ENCODE measurements at places on chromosomes 1 and 21.

GRCh38 chr1:205088341-205088740, 4.1 kb upstream of the TMEM81 start:
- no peak for DNase-seq

GRCh38 chr1:238377280-238377919, 486.7 kb upstream of the ZP4 start:
- no peak for DNase-seq

GRCh38 chr1:111707906-111708305, 31.3 kb downstream of the INKA2 start:
- no peak for DNase-seq

DNA sequence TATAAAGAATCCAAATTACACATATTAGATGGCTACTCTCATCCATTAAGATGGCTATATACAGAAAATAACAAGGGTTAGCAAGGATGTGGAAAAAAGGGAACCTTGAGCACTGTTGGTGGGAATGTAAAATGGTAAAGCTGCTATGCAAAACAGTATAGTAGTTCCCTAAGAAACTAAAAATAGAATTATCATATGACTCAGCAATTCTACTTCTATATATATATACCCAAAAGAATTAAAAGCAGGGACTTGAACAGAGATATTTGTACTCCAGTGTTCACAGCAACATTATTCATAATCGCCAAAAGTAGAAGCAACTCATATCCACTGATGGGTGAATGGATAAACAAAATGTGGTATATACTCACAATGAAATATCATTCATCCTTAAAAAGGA, 126.1 kb downstream of the KCNH1 start:
- DNase-seq, result no peak

- no peak for DNase-seq
Observed at GRCh38 chr1:203520315-203520714, 26.4 kb downstream of the OPTC start.

- no peak for DNase-seq
Observed at GRCh38 chr1:234208791-234209190, 164.5 kb upstream of the COA6 start.

DNA sequence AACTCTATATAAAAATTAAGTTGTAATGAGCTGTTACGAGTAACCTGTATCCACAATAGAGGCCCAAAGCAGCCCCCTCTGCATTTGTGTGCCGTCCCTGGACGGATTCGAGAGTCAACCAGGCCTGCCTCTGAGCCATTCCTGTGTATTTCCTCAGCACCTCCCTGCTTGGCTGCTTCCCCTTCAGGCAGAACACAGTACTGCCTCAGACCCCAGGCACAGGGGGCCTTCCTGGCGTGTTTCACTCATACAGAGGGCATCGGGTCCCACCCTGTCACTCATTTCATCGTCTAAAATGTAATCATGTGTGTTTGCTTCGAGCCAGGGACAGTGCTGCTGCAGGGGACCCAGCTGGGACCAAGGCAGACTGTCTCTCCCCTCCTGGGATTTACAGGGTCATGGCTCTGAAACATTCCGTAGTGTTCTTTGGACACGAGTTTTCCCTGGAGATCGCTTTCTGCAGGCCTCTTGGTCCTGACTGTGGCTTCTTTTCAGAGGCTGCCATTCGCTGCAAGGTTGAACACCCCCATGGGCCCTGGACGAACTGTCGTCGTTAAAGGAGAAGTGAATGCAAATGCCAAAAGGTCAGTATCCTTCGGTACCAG, 19.4 kb downstream of the LGALS8 start:
- no peak for DNase-seq

- DNase-seq, result no peak
Observed at GRCh38 chr1:107141491-107142126, 770 bp downstream of the NTNG1 start.

GRCh38 chr21:34796518-34797200, 127.9 kb downstream of the CLIC6 start:
- DNase-seq, result no peak

GRCh38 chr1:11788549-11789053, 17.2 kb downstream of the MTHFR start:
- no peak for DNase-seq

GRCh38 chr1:78918157-78918556, 88.4 kb downstream of the ADGRL4 start:
- DNase-seq, result no peak

DNA sequence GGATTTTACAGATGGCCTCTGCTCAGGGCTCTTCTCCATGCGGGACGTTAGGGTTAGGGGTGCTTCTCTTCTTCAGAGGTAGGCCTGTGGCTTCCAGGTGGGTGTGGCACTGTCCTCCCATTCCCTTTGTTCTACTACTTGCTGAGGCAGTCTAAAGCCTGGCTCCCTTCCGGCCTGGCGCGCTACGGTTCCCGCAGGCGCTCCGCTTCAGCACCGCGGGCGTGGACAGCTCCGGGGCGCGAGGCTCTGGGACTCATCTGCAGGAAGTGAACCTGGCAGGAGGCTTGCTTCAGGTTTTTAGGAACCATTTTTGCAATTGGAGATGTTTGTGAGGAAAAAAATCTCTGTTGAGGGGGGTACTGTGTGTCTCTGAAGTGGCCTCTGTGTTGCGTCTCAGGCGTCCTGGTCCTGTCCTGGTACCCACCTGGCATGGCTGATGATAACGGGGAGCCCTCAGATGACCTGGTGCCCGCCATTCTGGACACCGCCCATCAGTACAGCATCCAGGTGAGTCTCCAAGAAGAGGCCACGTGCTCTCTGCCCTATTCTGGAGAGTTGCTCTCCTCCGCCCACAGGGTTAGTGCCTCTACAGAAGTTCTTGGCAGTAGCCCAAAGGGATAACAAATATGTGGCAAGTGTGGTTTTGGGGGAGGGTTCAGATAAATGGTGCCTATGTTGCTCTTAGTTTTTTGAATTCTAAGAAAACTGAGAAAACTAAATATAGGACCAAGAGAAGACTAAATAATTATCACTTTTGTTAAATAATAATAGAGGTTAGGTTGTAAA, 1.9 kb downstream of the MANEAL start:
- DNase-seq, result no peak

GRCh38 chr1:117166076-117166475, 44.5 kb upstream of the TRIM45 start:
- DNase-seq, result no peak

DNA sequence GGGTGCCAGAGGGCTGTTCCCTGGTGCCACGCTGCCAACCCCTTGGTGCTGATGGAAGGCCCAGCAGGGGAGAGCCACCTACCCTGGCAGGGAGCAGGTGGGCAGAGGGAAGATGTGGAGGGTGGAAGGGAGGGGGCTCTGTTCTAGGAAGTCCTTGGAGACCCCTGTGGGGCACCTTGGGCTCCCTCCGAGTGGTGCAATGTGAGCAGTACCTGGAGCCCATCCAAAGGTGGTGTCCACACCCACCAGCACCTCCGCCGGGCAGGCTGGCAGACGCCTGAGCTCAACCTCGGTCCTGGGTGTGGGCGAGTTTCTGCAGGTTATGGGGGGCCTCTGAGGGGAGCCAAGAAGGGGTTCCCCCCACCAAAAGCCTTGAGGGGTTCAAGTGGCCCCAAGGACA, 11.3 kb upstream of the DNMT3L start:
- no peak for DNase-seq

DNA sequence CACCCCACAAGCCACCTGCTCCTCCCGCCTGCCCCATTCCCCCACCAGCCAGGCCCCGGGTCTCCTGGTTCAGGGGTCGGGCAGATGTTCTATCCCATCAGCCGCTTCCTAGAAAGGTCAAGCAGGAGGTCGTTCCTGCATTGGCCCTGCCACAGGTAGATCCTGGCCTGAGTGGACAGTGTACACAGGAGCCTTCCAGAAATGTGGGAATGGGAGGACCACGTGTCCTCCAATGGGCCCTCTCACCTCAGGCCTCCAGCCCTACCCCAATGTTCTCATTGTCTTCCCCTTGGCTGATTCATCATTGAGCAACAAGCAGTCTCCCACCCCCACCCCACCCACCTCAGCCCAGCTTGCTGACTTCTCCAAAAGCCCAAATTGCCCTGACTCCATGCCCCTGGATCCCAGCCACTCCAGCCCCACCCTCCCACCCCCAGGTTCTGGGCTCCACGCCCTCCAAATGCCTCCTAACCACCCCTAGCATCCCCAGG, 2.1 kb downstream of the S100A16 start:
- DNase-seq, result no peak

DNA sequence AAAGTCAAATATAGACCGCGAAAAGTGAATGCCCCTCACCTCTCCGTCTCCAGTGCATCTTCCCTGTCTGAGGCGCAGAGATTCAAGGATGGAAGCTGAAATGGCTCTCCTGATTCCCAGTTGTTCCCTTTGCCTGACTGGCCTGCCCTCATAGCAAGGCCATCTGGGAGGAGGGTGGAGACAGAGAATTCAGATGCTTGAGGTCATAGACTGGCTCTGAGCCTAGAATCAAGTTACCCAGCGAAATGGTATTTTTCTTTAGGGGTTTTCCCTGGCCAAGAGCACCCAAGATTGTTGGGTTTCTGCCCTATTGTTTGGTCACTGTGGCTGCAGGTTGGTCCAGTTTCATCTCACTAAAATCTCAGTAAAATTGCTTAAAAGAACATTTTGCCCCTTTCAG, 7.2 kb downstream of the METTL13 start:
- DNase-seq, result no peak

- DNase-seq, result no peak
Observed at GRCh38 chr1:30957560-30958222, 49.1 kb upstream of the SDC3 start.

- no peak for DNase-seq
Observed at GRCh38 chr1:163162381-163162914, 40.3 kb downstream of the RGS5 start.

DNA sequence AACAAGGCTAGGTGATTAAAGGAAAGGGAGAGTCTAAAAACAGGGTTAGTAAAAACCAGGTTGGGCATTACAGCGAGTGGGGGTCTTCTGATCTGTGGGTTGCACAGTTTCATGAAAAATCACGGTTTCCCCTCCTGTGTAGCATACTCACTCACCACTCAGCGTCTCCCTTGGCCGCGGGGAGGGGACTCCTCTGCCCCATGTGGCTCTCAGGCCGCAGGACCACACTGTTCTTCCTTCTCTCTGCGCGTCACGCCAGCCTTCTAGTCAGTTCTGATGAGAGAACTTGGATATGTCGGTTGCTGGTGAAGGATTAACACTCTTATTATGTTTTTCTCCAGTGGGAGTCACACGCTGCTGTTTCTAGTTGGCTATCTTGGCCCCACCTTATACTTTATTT, 254.6 kb upstream of the LRRC7 start:
- DNase-seq, result no peak

DNA sequence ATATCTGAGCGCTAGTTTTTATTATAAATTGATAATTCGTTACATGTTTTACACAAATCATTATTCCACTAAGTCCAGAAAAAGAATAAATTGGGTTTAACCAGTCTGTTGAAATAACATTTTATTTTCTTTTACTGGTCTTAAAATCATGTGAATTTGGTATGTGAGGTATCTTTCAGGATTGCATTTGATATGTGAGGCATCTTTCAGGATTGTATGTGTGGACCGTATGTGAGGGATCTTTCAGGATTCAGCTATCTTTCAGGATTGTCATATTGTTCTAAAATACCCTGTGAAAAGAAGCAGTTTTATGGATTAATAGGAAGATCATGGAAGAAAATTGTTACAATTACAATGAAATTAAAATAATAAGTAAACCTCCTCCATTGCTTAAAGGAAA, 42.9 kb downstream of the USP25 start:
- no peak for DNase-seq

GRCh38 chr1:2451741-2452140, 24.3 kb upstream of the PLCH2 start:
- no peak for DNase-seq

DNA sequence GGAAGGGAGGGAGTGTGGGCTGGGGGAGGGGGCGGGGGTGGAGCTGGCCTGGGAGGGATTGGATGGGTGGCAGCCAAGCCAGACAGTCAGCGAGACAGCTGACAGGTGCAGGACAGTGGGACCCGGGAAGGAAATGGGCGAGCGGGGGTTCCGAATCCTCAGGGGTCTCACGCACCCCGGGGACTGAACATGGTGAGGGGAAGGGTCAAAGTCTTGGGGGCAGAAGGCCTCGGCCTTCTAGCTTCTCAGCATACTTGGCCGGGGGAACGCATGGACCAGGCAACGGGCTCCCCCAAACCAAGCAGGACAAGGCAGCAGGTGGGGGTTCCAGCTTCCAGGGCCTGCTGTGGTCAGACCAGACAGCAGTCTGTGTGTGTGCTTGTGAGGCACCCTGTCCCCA, 23.1 kb downstream of the CASZ1 start:
- DNase-seq, result no peak

- DNase-seq, result no peak
Observed at GRCh38 chr1:22751124-22751531, 40.5 kb downstream of the EPHB2 start.

DNA sequence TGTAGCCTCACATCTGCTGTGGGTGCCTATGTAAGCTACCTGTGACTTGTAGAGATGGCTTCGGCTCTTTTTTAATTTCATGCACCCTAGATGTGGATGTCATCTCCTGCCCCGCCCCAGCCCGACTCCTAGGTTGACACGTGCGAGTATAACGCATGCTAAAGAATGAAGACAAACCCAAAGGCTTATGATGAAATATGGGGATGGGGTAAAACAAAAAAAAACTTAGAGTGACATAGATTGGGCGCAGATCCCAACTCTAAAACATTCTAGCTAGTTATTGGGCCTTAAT, 613 bp upstream of the ERO1B start:
- DNase-seq, result no peak

All from NCI-H1436 (cell line).